ENCODE measurements at places on chromosomes 2 and 18.
A peak's percentile ranks its signal among the peaks of the same experiment; 100 is the strongest.

DNA sequence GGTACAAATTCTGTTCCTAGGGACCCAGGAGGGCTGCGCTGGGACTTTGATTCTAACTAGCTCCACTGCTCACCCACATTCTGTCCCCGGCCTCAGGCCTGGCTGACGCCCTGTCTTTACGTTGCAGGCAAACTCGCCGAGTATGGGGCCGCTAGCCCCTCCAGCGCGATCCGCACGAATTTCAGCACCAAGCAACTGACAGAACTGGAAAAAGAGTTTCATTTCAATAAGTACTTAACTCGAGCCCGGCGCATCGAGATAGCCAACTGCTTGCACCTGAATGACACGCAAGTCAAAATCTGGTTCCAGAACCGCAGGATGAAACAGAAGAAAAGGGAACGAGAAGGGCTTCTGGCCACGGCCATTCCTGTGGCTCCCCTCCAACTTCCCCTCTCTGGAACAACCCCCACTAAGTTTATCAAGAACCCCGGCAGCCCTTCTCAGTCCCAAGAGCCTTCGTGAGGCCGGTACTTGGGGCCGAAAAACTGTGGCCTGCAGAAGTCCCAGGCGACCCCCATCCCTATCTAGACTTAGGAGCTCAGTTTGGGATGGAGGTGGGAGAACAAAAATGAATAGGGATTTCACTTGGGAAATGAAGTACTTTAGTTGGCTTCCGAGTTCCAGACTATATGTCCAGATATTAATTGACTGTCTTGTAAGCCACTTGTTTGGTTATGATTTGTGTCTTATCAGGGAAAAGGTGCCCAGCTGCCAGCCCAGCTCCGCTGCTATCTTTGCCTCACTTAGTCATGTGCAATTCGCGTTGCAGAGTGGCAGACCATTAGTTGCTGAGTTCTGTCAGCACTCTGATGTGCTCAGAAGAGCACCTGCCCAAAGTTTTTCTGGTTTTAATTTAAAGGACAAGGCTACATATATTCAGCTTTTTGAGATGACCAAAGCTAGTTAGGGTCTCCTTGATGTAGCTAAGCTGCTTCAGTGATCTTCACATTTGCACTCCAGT, 1.5 kb downstream of the HOXD1 start:
- DNase-seq: no peak

- DNase-seq: no peak
These were observed 87.1 kb downstream of the ACKR3 start for GRCh38 chr2:236656721-236657120.

DNA sequence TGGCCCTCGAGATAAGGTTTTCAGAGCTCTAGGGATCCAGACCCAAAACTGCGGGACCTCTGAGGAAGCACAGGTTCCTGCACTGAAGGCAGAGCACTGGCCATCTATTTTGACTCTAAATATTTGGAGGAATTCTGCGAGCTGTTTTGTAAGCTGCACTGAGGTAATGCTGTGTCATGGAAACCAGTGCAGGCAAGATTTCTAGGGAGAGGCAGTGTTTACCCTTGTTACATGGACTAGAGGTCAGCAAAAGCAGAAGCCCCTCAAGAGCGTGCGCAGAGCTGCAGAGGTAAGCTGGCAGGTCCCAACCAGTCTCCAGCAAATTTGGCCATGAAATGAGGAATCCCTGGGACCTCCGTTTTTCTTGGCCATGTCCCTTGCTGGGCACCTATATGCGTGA, 137.3 kb downstream of the RNF152 start:
- DNase-seq: no peak

GRCh38 chr18:50879302-50880118, 592 bp downstream of the ME2 start:
- peak; percentile 22 for DNase-seq

DNA sequence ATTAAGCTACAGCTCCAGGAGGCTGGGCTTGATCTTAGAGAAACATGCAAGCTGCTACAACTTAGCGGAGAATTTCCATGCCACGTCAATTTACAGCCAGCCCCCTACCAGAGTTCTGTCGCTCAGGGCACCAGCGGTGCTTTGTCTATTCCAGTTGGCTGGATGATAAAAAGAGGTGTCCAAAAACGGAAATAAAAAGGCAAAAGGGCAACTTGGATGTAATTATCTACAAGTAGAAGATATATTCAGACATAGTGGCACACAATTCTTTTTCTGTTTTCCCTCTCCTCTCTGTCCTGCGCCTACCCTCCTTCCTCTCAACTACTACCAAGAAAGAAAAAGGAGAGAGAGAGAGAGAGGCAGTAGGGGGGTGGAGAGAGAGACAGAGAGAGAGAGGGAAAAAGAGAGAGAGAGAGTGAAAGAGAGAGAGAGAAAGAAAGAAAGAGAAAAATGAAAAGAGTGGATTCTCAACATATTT, 363 bp upstream of the RFTN2 start:
- no peak for DNase-seq

DNA sequence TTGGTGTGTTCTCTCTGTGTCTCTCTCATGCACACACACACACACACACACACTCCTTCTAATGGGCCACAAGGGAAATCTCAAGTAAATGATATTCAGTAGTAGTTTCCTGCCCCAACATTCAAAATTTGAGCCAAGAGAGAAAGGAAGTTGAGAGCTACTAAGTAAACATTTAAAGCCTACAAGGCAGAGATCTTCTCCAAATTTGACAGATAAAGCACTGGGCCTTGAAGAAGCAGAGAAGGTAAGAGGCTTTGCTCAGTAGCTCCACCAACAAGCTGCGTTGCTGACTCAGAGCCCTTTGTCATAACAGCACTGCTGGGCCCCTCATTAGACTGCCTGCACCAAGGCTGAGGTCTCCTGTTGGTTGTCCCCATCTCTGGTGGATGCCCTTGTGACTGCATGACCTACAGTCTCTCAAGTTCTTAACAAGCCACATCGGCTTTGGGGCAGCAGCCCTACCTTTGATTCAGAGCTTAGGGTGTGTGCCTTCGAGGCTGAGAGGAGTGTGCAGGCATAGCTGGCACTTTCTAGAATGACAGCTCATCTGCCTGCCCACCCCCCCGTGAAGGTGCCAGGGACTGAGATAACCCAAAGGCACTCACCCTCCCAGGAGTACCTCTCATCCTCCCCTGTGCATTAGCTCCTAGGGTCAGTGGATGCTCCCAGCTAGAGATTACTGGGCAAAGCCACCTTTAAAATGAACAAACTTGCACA, 32.3 kb upstream of the NEB start:
- DNase-seq: no peak

DNA sequence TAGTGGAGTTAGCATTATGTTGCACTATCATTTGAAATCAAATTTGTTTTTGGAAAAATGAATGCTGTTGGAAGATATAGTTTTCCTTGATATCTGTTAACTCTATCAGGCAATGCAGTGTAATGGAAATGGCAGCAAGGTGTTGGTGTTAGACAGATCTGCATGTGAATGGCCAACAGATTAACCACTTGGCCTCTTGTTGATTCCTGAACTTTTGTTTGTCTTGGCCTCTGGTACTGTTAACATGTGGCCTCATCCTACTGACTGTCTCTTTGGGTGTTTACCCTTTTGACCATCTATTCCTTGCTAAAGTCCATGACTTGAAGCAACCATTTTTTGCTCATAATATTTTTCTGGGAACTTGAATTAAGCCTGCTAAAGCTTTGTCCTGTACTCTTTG, 110.2 kb upstream of the CDH2 start:
- no peak for DNase-seq

GRCh38 chr2:145569108-145569507, 1049.2 kb upstream of the ZEB2 start:
- DNase-seq: no peak

DNA sequence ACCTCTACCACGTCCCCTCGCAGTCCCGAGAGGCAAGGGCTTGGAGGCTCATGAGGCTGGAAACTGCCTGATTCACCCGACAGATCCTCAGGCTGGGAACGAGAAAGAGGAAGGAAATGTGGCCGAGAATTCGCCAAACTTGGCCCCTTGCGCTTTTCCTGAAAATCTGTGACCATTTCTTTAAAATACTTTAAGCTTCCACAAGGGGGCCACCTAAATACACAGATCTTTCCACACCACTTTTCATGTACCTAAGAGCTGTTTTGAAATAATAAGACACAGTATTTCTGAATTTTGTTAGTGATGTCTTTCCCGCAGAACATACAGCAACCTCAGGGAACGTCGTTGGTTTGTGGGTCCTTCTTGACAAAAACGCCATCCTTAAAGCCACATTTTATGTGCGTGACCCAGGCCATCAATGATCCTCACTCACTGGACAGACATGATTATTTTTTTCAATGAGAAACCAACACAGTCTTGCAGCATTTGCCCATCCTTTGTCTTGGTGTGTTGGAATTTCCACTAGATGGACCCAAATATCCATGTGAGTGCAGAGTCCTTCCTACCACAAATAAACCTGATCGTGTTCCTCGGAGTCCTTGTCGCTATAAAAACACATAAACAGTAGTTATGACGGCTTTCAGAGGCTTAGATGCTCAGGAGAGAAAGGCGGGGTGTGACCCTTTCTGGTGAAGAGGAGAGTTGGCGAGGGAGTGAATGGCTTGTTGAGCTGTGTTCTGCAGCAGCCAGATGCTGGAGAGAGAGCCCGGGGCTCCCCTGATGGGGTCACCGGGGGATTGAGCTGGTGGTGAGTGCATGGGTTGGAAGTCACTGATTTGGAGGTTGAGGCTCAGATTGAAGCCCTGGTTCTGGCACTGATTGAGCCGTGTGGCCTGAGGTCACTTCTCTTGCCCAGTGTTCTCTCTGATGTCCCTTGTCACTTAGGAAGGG, 25.0 kb downstream of the DCDC2C start:
- peak; percentile 37 for DNase-seq
